Calu3 (cell line): ENCODE measurements at places on chromosomes 6 and 20. TPM values are rescaled to one million over a fixed set of nuclear protein-coding genes. Genes with fewer than 3 reads are reported as not detected.

CHRNA4 gene
- not detected in 2 replicates for total RNA-seq

DNA sequence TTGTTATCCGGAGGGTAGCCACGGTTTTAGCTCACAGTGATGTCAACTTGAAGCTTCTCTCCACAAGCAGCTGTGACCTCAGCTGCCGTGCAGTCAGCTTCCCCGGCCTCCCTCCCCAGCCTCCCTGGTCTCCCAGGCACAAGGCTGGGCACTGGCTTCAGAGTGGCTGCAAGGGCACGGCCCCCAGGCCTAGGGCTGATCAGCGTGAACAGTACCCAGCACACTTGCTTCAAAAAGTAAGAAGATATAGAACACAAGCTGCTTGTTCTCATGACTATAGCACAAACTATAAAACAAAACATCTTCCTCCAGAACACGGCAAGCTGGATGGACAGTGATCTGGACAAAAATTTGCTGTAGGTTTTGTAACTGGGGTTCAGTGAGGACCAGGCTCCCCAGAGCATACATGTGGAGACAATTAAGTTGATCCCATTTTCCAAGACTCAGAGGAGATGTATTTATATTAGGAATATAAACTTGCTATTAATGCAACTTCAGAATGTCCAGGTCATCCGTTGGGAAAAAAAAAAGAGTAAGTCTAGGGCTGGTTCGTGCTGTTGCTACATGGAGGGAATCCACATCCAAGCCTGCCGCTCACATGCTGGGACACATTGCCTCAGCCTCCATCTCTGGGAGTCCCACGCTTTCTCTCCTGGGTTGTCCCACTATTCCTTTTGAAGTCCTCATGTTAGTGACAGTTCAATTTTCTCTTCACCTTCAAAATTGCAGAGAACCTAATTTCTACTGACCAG, 199.4 kb upstream of the THBS2 start:
- DNase-seq: no peak

CCNC gene
- 78.3 and 84.1 TPM in 2 replicates for total RNA-seq

STX11 gene
- total RNA-seq: 0.24 TPM in 1 of 2 replicates, not detected in the other

GNRH2 gene
- total RNA-seq: 0.50 and 1.7 TPM in 2 replicates

DNA sequence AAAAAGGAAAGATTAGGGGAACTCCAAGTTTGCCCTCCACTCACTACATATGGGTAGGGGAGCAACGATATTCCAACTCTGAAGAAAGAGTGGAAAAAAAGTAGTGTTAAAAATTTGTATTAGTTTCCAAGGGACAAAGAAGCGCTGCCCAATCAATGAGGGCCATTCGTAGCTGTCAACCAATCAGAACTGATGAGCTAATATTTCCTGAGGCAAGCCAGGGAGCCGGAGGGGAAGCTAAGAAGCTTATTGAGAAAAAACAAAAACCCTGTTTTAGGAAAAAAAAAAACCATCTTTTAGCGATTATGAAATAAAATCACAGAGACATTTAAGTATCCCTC, 59.5 kb downstream of the TRIM38 start:
- DNase-seq: peak; percentile 59

- no peak for DNase-seq
These were observed 101.6 kb downstream of the DACT2 start for GRCh38 chr6:168217880-168218537.

LPA gene
- total RNA-seq: not detected in 2 replicates

- no peak for DNase-seq
These were observed 49.2 kb downstream of the KHDRBS2 start for GRCh38 chr6:62236784-62237183.

- DNase-seq: no peak
These were observed 443.1 kb upstream of the OPRM1 start for GRCh38 chr6:153595903-153596302.

- no peak for DNase-seq
These were observed 5.6 kb upstream of the RAMACL start for GRCh38 chr6:166591961-166592520.

DNA sequence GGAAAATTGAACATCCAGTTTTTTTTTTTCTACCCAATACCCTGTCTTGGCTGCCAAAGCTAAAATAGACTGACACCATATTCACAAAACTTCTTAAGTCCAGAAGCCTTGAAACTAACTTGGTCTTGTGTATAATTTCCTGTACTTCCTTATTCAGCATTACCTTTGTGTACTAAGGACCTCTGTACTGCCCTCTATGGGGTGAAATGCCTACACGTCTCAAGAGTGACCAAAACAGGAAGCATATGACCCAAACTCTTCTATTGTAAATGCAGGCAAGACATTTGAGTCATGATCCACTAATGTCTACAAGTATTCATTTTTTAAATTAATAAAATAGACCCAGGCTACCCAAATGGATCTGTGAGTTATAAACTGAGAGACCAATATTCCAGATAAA, 50.4 kb downstream of the HMGCLL1 start:
- DNase-seq: peak; percentile 49

- DNase-seq: no peak
These were observed 79.5 kb downstream of the ATP9A start for GRCh38 chr20:51688600-51689244.

- no peak for DNase-seq
These were observed 29.0 kb upstream of the ELOVL5 start for GRCh38 chr6:53377793-53378192.

DNA sequence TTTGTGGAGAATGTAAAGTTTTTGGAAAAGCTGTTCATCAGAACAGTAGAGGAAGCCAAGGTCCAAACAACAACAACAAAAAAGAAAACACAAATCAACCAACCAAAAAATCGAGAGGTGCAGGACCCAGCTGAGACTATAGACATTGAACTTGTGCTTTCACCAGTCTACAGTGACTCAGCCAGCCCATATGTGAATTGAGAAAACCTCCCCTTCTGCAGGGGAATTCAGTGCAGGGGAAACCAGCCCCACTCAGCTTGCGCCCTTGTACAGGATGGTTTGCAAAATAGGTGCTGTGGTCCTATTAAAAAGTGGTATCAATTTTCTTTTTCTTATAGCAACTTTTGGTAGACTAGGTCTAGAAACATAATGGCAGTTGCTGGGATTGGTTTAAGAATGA, 21.3 kb downstream of the MLIP start:
- no peak for DNase-seq

GRCh38 chr6:78397499-78397898, 469.9 kb upstream of the IRAK1BP1 start:
- DNase-seq: no peak

DNA sequence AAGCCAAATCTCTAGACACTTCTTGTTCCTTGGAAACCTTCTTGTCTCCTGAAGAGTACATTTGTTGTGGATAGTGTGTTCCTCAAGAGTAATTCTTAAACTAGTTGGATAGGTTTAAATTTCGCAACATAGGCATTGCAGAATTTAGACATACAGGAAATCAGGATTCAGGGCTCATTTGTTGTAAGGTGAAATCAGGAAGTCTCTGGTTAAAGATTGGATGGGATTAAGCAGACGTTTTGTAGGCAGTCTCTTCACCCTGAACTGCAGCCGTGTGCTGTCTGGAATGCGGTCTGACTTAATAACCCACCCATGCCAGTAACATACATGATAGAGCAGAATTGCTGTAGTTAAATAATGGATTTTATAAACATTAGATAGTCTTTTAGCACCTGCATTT, 21.7 kb downstream of the HIVEP1 start:
- no peak for DNase-seq

TNFRSF6B gene
- total RNA-seq: not detected in 2 replicates

DNA sequence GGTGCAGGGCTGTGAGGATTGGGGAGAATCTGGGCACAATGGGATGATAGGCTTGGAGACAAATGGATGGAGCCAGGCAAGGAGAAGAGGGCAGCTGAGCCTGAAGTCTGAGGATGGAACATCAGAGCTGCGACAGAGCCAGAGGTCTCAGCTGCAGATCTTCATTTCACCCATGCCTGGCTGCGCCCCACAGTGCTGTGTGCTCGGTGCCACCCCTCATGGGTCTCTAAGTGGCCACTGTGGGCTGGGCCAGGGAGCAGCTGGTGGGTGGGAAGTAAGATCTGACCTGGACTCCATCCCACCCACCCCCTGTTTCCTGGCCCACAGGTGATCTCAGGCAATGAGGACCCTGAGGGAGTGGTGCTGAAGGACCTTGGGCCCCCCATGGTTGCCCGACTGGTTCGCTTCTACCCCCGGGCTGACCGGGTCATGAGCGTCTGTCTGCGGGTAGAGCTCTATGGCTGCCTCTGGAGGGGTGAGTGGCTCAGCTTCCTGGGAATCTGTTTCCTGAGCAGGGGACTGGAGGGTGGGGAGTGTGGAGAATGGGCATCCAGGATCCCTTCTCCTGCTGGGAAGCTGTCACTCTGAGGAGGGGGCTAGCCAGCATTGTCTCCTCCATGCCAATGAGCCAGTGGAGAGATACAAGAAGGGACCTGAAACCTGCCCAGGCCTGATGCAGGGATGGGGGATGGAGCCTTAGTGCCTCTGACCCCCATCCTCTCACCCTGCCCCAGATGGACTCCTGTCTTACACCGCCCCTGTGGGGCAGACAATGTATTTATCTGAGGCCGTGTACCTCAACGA, 6.5 kb downstream of the DDR1 start:
- DNase-seq: no peak

BTNL2 gene
- not detected in 2 replicates for total RNA-seq

BMP6 gene
- total RNA-seq: 0.17 and 0.27 TPM in 2 replicates

IYD gene
- total RNA-seq: 0.92 and 2.0 TPM in 2 replicates

- no peak for DNase-seq
These were observed 5.8 kb downstream of the C6orf120 start for GRCh38 chr6:169707772-169708171.

DNMT3B gene
- total RNA-seq: 8.4 and 10.8 TPM in 2 replicates

GRCh38 chr6:73309785-73310502, 44.1 kb downstream of the DPPA5 start:
- DNase-seq: peak; percentile 74

GRCh38 chr6:164455835-164456234, 853.6 kb downstream of the C6orf118 start:
- no peak for DNase-seq

ADA gene
- 7.5 and 8.9 TPM in 2 replicates for total RNA-seq

- no peak for DNase-seq
These were observed 56.7 kb upstream of the IRAK1BP1 start for GRCh38 chr6:78810698-78811097.

GRCh38 chr6:74939721-74940620, 265.9 kb downstream of the COL12A1 start:
- DNase-seq: no peak

DNA sequence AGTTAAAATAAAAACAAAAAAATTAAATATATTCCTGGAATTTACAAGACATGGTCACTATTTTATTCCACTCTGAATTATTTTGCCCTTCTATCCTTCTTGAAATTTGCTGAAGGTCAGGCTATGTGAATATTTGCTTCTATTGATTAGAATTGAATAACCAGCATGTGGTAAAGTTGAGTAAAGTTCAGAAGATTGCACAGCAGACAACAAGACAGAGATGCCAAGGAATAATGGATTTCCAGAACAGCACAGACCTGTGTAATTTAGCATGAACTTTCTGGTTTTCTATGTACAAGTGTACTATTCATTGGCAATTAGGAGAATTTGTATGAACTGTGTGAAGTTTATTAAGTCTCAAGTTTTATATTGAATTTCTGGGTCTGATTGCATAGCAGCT, 352.4 kb downstream of the TBC1D32 start:
- no peak for DNase-seq

DNA sequence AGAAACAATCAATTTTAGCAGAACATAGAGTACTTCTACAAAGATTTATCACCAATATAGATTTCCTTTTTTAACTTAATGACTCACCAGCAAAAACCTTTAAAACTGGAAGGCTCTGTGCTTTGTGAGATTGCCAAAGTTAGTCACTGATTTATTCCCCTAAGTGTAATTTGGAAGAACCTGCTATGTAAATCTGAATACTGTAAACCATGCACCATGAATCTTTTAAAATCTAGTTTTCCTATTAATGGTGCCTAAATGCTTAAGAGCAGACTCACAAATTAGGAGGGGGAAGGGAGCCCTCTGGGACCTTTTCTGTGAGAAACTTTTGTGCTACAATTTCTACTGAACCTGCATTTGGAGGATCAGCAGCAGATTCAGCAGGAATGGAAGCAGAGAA, 57.8 kb upstream of the PNRC1 start:
- no peak for DNase-seq

ALDH5A1 gene
- total RNA-seq: 22.2 and 23.2 TPM in 2 replicates

DNA sequence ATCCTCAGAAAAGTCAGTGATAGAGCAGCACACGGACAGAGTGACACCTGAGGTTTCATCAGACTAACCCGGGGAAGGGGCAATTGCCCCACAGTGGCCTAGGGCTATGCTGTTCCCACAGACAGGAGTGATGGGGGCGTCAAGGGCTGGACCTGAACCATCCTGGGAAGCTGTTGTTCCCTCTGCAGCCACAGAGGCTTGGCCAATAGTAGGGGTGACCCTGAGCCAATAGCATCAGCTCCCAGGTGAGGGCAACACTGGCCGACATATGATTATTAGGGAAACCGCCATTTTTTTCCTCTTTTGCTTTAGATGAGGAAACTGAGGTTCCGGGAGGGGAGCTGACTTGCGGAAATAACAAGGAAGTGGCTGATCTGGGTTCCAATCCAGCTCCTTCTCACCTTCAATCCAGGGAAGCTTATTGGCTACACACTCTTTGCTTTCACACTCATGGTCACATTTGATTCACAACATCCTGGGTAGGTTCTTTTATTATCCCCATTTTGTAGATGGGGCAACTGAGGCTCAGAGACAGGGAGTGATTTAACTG, 126.0 kb downstream of the BMP7 start:
- no peak for DNase-seq

DNA sequence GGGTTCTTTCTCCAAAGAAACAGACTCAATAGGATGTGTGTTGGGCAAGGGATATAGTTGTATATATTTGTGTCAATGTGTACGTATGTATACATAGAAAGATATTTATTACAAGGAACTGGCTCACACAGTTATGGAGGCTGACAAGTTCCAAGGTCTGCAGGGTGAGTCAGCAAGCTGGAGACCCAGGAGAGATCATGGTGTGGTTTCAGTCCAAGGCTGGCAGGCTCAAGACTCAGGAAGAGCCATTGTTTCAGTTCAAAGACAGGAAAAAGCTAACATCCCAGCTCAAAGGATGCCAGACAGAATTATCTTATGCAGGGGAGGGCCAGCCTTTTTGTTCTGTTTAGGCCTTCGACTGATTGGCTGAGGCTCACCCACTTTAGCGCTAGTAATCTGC, 89.9 kb upstream of the RALGAPA2 start:
- no peak for DNase-seq

DNA sequence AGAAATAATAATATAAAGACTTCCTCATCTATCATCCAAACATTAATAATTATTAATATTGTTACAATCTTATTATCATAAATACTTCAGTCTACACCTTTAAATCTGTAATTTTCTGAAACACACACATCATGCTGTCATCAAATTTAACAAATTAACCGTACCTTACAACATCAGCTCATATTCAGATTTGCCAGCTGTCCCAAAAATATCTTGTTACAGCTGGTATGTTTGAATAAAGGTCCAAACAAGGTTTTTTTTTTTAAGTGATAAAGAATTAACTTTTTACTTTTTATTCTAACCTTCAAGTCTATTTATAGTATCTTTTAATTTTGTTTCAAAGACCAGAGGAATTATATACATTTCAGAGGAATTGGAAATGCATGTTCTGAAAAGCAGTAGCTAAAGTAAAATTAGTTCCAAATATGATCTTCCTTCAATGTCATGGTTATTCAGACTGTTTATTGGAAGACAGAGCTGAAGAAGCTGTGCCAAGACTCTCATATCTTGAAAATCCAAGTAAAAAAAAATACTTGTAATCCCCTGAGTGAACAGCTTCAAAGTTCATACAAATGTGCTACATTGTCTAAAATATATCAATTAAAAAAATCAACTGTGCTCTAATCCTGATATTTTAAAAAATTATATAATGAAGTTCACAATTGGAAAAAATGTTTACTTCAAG, 161.7 kb upstream of the BMP5 start:
- no peak for DNase-seq
